ENCODE measurements at places on chromosomes 1 and 21.

DNA sequence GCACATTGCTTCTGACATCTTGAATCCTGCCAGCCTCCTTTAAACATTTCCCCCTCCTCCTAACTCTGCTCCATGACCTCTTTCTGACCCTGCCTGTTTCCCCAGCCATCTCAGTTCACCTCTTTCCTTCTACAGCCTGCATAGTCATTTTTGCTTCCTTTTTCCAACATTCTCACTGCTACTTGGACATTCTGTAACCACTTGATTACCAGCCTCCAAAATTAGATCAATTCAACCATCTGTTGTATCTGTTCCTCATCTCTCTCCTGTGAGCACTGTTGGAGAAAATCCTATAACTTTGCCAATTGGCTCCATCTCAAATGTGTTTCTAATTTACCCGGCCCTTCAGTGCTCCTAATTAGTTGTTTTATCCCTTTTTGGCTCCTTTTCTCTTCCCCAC is 27.5 kb upstream of the GPR88 start:
- no peak for DNase-seq

- no peak for DNase-seq
Observed at GRCh38 chr1:192530254-192530653, 45.3 kb upstream of the RGS1 start.

DNA sequence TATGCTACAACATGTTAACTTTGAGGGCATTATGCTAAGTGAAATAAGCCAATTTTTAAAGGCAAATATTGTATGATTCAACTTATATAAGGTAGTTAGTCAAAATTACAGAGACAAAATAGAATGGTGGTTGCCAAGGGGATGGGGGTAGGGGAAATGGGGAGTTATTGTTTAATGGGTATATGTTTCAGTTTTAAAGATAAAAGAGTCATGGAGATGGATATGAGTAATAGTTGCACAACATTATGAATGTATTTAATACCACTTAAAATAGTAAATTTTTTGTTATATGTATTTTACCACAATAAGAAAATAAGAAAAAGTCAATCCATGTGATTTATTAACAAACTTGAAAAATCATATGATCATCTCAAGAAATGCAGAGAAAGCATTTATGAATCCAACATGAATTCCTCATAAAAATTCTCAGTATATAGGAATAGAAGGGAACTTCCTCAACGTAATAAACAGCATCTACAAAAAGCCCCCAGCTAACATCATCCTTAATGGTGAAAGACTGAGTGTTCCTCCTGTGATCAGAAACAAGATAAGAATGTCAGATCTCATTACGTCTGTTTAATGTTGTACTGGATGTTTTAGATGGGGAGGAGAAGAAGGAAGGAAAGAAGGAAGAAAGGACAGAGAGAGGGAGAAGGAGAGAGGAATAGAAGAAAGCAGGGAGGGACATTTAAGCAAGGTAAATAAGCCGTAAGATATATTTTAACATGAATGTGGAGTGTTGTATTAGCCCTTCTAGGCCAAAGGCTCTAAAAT is 6.7 kb upstream of the TSEN15 start:
- no peak for DNase-seq

GRCh38 chr1:184297244-184297750 is 89.5 kb upstream of the C1orf21 start:
- no peak for DNase-seq

DNA sequence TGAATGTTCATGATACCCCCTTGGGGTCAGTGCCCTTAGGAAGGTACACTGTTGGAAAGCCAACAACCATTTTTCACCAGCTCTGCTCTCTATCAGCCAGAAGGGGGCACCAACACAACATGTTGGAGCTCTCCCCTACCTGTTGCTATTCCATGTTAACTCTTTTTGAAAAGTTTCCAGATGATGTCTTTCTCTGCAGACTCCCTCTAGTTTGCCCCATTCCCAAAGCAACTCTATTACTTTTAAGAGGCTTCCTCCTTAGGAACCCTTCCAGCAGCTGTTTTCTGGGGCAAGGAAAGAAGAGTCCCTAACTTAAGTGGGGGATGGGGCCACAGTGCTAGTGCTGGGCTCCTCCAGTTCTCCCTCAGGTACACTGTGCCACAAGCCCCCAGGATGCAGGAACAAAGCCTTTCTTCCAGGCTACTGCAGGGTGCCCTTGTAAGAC is 22.9 kb upstream of the NDC1 start:
- peak; percentile 38 for DNase-seq

- no peak for DNase-seq
Observed at GRCh38 chr1:155729031-155729898, 40.4 kb downstream of the DAP3 start.

DNA sequence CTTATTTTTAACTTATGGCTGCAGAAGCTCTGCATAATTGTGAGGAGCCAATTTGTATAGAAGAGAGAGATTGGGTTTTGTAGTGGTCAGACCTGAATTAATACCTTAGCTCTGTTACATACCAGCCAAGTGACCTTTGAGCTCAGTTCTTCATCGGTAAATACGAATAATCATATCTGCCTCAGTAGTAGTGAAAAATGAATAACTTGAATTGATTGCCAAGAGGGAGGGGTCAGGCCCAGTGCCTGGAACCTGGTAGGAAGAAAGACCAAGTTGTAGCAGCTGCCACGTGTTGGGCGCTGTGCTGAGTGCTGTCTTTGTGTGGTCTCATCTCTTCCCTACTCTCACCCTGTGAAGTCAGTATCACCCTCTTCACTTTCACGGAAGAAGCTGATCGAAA is 247.5 kb downstream of the PBX1 start:
- DNase-seq = no peak

GRCh38 chr1:31389616-31390015 is 16.7 kb upstream of the FABP3 start:
- no peak for DNase-seq

- no peak for DNase-seq
Observed at GRCh38 chr21:31658053-31658452, 1.4 kb upstream of the SOD1 start.

DNA sequence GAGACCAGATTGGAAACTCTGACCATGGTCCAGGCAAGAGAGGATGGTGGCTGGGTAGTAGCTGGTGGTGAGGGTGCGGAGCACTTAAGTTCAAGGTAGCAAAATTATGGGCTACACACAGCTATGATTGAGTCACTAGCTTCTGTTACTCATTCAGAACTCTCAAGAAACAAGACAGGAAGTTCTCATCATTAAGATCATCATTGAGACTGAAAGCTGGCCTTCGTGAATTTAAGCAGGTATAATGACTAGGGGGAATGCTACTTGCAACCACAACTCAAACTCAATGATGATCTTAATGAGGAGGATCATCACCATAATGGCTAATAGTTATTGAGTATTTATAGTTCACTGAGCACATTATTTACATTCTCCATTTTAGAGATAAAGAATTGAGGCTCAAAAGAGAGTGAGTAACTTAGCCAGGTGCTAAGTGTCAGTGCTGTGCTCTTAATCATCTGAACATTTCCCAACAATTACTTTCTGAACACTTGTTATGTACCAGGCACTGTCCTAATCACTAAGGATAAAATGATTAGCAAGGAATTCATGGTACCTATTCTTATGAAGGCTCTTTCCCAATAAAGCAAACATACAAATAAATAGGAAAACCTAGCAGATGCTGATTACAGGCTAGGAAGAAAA is 286.3 kb upstream of the C1orf105 start:
- no peak for DNase-seq

- no peak for DNase-seq
Observed at GRCh38 chr21:39209334-39209688, 26.1 kb upstream of the PSMG1 start.

GRCh38 chr1:24696041-24696755 is 49.0 kb upstream of the CLIC4 start:
- no peak for DNase-seq

- peak; percentile 70 for DNase-seq
Observed at GRCh38 chr1:15046487-15047165, 106.9 kb upstream of the TMEM51 start.

GRCh38 chr1:72281637-72282270 is 585 bp downstream of the NEGR1 start:
- no peak for DNase-seq

- no peak for DNase-seq
Observed at GRCh38 chr1:10515301-10515975, 40.7 kb downstream of the PEX14 start.

GRCh38 chr1:55600242-55600641 is 385.1 kb upstream of the USP24 start:
- no peak for DNase-seq

GRCh38 chr1:21510113-21510493 is 880 bp downstream of the ALPL start:
- no peak for DNase-seq

GRCh38 chr1:206082831-206083695 is 30.1 kb downstream of the RHEX start:
- no peak for DNase-seq

- DNase-seq = no peak
Observed at GRCh38 chr1:164635059-164635802, 76.2 kb downstream of the PBX1 start.

DNA sequence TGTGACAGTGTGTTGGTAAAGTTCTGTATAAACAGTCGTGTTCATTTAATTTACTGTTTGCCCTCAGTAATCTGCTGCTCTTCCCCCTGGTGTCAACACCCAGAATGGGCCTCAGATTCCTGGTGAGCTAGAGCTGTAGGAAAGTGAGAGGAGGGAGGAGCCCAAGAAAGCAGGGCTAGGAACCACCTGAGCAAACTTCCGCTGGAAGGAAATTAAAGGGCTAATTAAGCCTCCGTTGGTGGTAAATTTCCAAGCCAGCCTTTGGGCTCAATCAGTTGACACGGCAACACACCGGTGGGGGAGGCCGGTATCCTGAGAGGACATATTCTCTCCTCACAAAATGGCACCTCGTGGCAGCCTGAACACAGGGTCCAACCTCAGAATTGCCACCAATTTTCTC is 32.9 kb downstream of the RAB3B start:
- no peak for DNase-seq

DNA sequence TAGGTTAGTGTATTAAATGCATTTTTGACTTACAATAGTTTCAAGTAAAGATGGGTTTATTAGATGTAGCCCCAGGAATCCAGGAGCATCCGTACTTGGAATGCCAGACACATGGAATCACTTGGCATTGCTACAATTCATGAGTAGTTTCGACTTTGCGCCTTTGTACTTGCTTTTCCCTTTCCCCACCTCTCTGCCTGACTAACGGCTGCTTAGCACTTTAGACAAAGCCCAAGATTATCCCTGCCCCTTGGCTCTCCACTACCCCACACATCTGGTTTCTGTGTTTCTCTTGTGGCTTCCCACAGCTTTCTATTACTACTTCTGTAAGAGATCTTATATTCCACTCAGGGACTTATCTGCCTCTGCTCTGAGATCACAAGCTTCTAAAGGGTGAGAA is 397.7 kb upstream of the POU3F1 start:
- no peak for DNase-seq

DNA sequence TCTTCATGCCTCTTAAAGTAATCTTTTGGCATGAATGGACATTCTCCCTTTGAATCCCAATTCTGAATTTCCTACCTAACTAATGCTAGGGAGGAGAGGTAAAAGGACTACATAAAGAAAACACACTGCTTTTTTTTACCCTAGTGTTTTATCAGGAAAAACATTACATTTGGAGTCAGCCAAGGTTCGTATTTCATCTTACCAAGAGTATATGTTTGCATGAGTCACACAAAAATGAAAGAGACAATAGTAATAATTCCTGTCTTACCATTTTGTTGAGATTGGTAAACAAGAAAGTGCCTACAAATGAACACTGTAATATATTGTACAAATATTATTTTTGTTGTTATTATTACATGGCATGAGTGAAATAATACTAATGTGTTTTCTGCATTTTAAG is 112.9 kb upstream of the WARS2 start:
- no peak for DNase-seq

DNA sequence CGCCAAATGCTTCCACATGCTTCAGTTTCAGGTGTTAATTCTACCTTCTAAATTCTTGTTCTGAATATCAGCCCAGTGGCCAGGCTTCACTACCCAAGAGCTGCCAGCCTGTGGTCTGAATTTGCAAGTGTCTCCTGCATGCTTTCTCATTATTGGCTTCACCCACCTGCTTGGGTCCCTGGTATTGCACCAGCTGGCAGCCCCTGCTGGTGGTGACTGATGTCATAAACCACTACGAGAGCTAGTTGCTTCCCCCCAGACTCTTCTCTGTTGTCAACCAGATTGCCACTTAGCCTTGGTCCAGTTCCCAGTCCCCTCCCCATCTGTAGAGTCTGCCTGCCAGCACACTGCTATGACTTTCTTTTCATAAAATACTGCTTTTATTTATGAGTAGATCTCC is 197.7 kb upstream of the DUSP10 start:
- no peak for DNase-seq

DNA sequence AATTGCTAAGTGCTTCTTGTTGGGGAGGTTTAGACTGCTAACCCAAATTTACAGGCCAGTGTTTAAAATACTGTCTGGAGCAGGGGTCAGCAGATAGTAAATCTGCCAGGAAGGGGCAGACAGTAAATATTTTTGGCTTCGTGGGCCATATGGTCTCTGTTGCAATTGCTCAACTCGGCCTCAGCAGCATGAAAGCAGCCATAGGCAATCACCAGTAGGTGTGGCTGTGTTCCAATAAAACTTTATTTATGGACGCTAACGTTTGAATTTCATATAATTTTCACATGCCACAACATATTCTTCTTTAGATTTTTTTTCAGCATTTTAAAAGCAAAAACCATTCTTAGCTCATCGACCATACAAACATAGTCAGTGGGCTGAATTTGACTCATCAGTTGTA is 172.7 kb downstream of the BRINP2 start:
- no peak for DNase-seq

DNA sequence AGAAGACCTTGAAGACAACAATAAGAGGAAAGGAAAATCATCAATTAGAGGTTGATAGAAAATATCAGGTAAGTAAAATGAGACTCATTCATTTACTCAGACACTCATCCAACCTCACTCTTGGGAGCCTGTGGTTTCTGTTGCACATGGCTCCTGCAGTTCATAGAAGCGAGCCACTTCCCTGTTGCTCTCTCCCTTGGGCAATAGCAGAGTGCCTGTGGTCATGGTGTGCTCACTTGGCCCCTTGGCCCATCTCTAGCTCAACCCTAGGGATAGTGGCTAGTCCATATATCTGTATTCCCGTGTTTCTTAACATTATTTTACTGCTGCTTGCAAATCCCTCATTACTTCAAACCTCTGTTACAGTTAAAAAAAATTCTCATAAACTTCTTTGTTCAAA is 368.6 kb downstream of the PTPRC start:
- no peak for DNase-seq

- no peak for DNase-seq
Observed at GRCh38 chr1:74012583-74012982, 185.4 kb downstream of the LRRIQ3 start.
